ENCODE measurements at places on chromosomes 6 and 20.

DNA sequence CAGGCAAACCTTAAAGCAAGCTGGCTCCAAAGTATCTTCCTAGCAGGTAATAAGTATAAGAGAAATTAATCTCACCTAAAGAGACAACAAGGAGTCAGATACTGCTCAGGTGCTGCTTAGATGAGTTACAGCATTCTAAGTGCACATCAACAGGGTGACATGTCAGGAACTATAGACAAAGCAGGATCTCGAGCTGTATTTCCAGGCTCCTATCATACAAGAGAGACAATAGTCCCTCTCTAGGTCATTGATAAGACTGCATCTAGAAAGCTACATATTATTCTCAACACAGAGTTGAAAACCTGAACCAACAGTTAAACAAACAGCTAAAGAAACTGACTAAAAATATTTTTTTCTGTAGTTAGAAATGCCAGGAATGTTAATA lies 3.9 kb downstream of the PTPRK start:
- H3K4me3 ChIP-seq, result no peak overlapping the region
- no peaks in the 10 kb centered on the region for H3K27me3 ChIP-seq
- DNase-seq, result peak; percentile 39
- no peak overlapping the region for H3K27ac ChIP-seq
- H3K4me1 ChIP-seq, result peaks cover 9% of the 10 kb centered on the region

DNA sequence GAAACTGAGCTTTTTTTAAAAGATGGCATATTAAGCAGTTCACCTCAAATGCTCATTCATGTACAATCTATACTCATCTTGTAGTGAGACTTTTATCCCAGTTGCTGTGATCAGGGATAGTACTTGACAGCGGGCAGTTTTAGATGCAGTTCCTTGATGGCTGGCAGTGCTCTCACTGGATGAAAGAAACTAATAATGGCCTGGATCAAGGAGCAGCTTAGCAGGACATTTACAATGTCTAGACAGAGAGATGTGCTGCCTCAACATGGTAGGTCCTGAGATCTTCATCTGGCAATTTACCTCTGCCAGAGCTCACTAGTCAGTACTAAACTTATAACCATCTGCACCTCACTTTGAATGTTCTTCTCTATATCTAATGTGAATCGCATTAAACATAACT lies 46.8 kb upstream of the LYRM2 start:
- DNase-seq, result no peak
- H3K27me3 ChIP-seq, result no peaks in the 10 kb centered on the region
- peaks cover 20% of the 10 kb centered on the region for H3K36me3 ChIP-seq
- H3K27ac ChIP-seq, result no peak overlapping the region
- no peak overlapping the region for H3K4me3 ChIP-seq
- peaks cover 7% of the 10 kb centered on the region for H3K4me1 ChIP-seq

DNA sequence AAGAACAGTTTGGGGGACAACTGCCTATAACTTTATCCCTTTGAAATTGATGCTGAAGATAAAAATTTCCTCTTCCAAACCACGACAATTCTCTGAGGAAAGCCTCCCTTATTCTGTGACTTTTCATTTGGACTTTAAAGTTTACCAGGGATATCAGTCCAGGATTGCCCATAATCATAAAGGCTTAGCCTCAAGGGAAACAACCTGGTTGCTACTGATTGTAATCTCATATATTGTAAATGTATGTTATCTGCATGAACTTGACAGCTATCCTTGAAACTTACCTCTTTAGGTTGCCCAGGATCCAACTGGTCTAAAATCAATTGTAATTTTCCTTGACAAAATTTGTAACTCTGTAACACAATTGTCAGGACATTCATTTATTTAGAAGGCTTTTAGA lies 23.8 kb downstream of the TBC1D32 start:
- no peaks in the 10 kb centered on the region for H3K36me3 ChIP-seq
- DNase-seq, result no peak
- H3K4me1 ChIP-seq, result no peaks in the 10 kb centered on the region
- H3K27ac ChIP-seq, result no peak overlapping the region
- no peaks in the 10 kb centered on the region for H3K27me3 ChIP-seq

- H3K4me3 ChIP-seq, result peak within 1 kb of the TSS; percentile 91
- H3K36me3 ChIP-seq, result peaks cover 6% of the 10 kb centered on the region
- H3K27ac ChIP-seq, result no peak within 1 kb of the TSS
- no peaks in the 10 kb centered on the region for H3K27me3 ChIP-seq
Measured at GRCh38 chr6:3157131-3157933, at the start of gene TUBB2A. TSS of gene TUBB2A (minus strand) at chr6:3157544. CDS start at chr6:3157463, 81 bp downstream.
